ENCODE measurements at places on chromosomes 13 and 19.

DNA sequence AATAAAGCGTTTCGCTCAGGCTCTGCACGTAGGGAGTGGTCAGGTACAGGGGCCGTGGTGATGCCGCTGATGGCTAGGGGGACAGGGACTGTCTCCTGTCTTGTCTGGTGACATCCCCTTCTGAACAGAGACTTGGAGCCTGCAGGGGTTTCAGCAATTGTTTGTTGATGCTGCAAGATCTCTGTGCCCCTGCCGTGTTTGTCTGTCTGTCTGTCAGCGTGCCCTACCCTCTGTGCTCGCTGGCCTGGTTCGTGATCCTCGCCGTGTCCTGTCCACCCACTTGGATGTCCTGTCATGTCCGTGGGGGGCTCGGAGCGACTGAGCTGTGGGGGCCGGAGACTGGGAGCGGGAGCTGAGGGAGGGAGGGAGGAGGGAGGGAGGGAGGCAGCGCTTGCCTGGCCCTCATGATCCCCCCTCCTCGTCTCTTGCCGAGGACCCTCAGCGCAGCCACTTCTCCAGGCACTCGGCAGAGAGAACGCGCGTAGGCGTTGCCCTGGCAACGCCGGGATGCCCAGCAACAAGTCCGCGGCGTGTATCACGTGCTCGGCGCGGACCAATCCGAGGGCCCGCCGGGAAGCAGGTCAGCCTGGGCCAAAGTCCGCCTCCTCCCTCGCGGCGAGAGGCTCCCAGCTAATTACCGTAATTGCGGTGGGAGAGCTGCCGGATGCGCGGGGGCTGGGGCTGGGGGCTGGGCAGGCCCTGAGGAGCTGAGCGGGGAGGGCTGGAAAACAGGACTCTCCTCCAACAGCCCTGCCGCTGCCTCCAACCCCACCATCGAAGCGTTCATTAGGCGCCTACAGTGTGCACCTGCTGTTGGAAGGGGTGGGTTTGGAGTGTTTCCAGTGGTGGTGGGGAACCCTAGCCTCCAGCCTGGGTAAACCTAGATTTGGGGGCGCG lies 31.9 kb upstream of the FEM1A start:
- DNase-seq = peak; percentile 19

- DNase-seq = no peak
These were observed 162.5 kb downstream of the NUFIP1 start for GRCh38 chr13:44826591-44827350.

- no peak for DNase-seq
These were observed 22.4 kb downstream of the PIBF1 start for GRCh38 chr13:72804301-72804700.

DNA sequence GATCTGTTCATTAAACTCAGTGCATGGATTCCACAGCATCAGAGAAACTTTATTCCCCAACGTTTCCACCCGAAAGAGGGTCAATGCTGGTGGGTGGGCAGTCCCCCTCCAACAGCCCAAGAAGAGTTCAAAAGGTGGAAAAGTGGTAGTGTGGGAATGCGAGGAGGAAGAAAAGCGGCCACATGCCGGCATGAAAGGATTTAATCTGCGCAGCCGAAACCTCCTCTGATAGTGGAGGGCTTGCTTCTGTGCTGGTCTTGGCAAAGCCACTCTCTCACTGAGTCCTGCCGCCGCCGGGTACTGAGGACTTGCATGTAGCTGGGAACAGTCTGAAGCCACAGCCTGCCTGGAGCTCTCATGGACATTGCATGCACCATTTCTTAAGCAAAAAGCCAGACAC lies 136.2 kb upstream of the ZNF536 start:
- DNase-seq = no peak

GRCh38 chr13:32993145-32993544 lies 23.1 kb upstream of the KL start:
- DNase-seq = no peak

DNA sequence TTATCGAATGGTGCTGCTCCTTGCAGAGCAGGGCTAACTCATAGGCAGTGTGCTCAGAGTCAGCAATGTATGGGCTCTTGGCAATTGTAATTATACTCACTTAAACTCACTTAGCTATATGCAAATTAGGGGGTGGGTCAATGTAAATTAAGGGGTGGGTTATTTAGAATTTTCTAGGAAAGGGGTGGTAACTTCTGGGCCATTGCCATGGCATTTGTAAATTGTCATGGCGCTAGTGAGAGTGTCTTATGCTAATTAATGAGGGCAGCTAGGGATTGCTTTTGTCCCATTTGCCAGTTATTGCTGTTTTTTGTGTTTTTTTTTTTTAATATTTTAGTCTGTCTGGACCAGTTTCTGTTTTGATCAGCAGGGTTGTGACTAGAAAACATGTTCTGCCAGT lies 68.4 kb downstream of the DIAPH3 start:
- DNase-seq = no peak

DNA sequence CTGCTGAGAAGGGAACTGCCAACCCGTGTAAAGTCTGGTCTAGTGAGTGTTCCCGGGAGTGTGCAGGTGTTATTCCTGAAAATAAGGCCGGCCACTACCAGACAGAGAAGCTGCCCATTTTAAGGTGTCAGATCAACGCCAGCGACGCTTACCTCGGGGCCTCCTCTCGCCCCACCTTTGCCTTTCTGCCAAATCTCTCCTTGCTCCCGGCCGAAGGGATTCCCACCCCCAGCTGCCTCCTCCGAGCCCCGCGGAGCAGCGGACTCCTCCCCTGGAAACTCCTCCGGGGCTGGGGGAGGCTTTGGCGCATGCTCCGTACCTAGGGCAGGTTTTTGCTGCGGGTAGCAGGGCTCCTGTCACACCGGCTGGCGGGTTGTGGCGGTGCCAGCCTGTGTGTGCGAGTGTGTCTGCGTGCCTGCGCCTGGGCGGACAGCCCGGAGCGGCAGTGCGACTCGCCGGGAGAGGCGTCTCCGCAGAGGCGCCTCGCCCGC lies at the start of gene HS6ST3:
Gene HS6ST3, plus strand, starts transcription at position 359 of the 491 bp plus-strand sequence.
- no peak for DNase-seq

GRCh38 chr13:112248406-112248760 lies 127.8 kb upstream of the SPACA7 start:
- DNase-seq = no peak

DNA sequence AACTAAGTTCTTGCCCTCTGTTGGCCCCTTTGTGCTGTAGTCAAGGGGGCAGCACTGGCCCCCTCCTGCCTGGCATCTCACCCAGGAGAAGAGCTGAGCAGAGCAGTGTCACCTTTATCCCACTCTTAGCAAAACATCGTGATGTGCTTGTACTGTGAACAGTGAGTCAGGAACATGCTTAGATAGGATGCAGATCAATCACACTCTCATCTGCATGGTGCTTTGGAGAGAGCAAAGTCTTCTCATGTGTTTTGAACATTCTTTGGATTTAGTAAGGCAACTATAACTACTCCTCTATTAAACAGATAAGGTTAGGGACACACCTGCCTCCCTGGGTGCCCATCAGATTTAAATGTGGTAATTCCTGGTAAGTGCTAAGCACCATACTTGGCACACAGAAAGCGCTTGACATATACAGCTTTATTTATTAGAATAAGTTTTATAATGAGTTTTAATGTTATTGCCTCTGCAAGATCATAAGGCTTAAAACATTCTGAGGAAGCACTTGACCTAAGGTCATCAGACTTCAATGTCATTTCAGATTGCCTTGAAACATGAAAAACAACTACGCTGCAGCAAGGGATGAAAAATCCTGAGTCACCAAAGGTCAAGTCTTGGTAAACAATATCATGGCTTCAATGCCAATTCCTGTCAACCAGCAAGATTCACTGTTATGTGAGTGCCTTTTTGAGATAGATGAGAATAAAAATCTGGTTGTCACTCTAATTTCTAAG lies 82.4 kb upstream of the IRS2 start:
- no peak for DNase-seq

DNA sequence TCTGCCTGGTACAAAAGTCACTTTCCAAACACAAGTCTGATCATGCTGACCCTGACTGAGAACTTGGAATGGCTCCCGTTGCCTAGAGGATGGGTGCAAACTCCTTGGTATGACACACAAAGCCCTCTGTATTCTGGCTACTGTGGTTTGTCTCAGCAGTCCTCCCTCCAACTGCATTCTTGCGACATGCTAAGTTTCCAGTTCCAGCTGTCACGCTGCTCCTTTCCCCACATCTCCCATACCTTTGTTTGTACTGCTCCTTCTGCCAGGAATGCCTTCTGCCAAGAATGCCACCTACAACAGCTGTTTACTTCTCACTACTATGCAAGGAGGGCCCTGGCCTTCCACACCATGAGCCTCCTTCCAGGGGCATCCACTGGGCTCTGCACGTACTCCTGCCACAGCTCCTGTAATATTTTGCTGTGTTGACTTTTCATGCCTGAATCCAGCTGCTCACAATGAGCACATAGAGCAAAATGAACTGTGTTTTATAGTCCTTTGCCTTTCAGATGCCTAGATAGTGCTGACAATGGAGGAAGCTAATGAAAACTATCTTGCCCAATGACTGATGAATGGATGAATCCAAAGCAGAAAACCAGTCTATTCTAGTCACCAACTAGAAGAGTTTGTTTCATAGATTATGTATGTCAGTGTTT lies 543.7 kb downstream of the EFNB2 start:
- DNase-seq = no peak

All from activated T-cell treated with anti-CD3 and anti-CD28 coated beads for 1 hour (primary cell).